ENCODE measurements at places on chromosomes 6 and 20. TPM values are rescaled to one million over a fixed set of nuclear protein-coding genes. Genes with fewer than 3 reads are reported as not detected.

DNA sequence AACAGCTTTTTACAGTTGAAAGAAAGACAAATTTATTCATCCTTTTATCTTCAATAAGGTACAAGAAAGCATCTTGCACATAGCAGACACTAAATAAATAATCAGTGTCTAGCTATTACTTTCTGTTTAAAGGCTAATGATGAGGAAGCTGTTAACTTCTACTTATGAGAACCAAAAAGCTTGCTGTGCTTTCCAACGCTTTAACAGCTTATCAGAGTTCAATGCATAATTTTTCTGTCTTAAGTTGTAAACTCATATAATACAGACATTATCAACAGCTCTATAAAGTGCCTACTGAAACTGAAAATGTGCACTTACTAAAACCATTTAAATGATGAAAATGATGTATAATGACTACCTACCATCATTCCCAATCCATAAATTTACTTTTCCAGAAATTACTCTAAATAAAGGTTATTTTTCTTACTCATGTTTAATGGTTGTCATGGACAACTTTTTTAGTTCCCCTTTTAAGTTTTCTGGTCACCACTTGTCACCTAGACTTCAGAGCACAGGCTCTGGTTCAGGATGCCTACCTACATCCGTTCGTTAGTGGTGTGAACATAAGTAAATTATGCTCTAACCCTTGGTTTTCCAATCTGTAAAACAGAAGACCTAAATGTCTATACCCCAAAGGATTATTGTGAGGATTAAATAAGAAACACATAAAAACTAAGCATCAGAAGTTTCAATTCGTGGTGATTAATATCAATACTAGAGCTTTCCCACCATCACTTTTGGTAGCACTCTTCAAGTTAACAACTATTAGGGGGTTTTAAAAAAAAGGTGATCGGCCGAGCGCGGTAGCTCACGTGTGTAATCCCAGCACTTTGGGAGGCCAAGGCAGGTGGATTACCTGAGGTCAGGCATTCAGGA is 8.0 kb downstream of the PNISR start:
- no peak for DNase-seq

DNA sequence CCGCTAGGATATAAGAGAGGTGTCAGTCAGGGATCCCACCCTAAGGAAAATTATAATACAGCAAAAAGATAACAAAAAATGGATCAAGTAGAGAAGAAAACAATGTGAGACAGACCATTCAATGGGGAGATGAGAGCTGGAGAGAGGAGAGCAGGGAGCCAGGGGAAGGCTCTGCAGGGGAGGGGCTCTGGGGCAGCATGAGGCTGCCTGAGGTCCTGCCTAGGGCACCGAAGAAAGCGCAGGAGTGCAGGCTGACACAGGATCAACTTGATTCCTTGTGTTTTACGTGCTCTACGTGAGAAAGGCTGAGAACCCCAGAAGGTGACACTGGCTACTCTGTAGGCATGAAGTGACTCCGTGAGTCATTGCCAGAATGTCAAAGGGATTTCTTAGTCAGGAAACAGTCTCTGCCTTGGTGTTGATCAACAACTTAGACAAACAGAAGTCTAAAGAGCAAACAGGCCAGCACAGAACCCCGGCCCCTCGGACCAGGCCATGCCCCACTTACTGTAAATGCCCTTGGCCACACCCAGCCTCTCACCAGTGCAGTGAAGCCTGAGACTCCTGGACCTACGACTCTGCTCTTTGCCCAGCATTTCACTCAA is 290.1 kb upstream of the PRDM1 start:
- no peak for DNase-seq

GRCh38 chr6:111576291-111576690 is 29.4 kb downstream of the TRAF3IP2 start:
- no peak for DNase-seq

DNA sequence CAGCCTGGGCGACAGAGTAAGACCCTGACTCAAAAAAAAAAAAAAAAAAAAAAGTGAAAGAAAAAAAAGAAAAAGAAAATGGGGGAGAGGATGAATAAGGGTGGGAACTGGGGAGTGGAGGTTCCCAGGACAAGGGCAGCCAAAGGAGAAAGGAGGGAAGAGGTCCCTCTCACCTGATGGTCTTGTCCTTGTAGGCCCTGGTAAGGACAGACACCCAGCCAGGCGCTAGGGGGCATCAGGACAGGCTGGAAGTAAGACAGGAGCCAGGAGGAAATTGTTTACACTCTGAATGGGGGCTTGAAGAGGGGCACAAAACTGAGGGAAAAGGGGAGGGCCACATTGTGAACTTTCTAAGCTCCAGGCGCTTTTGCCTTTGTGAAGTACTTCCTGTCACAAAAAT is 2.3 kb upstream of the ALDH5A1 start:
- no peak for DNase-seq

GRCh38 chr6:43402820-43403219 is 24.5 kb upstream of the ABCC10 start:
- no peak for DNase-seq

GRCh38 chr6:113447088-113447831 is 409.9 kb upstream of the MARCKS start:
- no peak for DNase-seq

DNA sequence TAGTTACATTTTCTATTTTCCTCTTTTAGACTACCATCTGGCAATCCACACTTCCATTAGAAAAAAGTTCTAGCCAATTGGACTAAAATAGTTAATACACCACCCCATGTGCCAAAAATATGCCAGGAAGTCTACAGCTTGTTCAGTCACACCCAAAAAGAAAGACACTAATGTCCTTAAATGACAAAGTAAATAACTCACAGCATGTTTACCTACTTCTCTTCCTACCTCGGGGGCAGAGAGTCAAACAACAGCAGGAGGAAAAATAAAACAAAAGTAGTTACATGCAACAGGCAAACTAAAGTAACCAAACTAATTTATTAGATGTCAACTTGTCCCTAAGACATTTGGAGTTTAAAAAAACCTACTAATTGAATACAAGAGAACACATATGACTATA is 57.0 kb downstream of the UBE3D start:
- DNase-seq: no peak

GRCh38 chr20:4942331-4942730 is 59.0 kb downstream of the SLC23A2 start:
- DNase-seq: no peak

DNA sequence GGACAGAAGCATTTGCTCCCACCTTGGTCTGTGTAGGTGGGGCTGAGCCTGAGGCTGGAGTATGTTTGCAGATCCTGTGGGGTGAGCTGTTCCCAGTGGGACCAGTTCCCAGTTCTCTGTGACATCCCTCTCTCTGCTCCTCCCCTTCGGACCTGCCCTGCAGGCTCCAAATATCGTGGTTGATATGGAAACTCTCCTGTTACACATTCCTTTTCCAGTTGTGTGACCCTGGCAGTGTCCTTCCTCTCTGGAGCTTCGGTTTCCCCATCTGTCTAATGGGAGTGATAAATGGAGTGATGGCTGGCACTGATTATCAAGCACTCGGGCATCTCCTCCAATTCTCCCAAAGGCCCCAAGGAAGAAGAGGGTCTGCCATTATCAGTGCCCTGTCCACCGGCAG is 15.7 kb upstream of the TGM2 start:
- no peak for DNase-seq

GRCh38 chr6:41723530-41724227 is 11.7 kb downstream of the TFEB start:
- DNase-seq: no peak

- no peak for DNase-seq
Measured at GRCh38 chr6:1285956-1286355, 25.9 kb upstream of the FOXQ1 start.

- no peak for DNase-seq
Measured at GRCh38 chr20:57911512-57912226, 201.9 kb upstream of the PMEPA1 start.

DNA sequence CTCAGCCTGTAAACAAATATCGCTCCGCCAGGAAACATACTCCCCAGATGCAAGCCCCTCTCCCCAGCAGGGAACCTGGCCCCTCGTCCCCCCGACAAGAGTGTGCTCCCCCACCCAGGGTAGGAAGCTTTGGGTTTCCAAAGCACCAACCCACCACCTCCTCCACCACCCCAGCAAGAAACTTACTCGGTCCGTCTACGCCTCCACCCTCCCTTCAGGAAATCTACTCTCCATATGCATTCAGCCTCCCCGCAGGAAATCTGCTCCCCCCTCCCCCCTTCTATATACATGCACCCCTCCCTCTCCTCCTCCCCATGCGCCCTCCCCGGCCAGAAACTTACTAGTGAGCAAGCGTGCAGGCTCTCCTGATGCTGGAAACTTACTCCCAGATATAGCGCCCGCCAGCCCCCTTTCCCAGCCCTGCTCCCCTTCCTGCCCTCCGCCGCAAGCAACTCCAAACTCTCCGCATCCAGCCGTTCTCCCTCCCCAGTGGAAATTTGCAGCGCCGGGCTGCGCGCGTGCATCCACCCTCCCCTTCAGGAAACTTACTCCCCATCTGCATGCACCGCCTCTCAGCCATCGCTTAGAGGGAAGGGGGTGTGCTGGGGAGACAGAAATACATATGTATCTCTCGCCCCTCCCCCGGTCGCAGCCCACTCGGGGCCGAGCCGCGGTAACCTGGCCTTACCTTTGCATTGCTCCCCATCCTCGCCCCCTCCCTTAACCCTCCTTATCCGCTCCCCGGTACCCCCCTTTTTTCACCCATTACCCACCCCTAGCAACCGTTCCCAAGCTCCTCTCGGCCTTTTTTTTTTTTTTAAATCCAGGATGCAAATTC is at the start of gene TRERF1:
TRERF1 (minus strand) TSS at position 594 of the 838 bp plus-strand sequence. CDS start 182,336 bp downstream, outside the sequence.
- DNase-seq: peak; percentile 49

- no peak for DNase-seq
Measured at GRCh38 chr20:53162251-53162835, 190.2 kb downstream of the TSHZ2 start.

DNA sequence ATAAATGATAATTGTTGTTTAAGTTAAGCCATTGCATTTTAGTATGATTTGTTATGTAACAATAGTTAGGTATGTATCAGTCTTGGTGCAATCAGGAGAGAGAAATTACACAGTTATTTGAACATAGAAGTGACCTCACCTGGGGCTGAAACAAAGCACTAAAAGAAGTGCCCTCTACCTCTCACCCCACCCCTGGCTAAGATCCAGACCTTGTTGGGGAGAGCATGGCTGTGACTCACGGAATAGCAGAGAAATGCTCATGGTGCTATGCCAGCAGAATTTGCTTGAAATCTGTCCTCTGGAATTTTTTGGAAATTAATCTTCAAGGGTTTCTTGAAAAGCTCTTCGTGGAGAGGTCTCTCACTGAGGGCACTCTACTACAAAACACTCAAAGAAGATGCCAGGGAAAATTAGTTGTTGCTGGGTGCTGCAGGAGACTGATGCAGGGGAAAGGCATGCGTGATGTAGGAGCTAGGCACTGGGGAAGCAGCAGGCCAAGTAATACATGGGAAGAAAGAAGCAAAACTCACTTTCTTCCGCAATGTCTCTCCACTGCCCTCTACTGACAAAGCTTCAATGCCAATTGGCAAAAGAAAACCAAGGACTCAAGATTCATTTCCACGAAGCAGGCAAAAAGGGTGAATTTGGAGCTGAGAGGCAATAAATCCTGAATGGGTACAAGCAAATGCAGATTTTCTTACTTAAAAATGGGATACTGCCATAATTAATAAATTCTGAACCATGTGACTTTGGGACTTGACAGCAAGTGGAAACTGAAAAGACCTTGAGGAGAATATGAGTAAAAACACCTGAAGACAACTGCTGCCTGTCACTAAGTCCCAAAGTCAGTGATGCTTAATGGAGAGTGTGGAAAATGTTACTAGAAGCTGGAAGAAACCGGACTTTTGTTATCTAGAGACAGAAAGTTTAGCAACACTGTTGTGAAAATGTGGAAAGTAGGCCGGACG is 136.3 kb upstream of the ZNF184 start:
- DNase-seq: no peak

DNA sequence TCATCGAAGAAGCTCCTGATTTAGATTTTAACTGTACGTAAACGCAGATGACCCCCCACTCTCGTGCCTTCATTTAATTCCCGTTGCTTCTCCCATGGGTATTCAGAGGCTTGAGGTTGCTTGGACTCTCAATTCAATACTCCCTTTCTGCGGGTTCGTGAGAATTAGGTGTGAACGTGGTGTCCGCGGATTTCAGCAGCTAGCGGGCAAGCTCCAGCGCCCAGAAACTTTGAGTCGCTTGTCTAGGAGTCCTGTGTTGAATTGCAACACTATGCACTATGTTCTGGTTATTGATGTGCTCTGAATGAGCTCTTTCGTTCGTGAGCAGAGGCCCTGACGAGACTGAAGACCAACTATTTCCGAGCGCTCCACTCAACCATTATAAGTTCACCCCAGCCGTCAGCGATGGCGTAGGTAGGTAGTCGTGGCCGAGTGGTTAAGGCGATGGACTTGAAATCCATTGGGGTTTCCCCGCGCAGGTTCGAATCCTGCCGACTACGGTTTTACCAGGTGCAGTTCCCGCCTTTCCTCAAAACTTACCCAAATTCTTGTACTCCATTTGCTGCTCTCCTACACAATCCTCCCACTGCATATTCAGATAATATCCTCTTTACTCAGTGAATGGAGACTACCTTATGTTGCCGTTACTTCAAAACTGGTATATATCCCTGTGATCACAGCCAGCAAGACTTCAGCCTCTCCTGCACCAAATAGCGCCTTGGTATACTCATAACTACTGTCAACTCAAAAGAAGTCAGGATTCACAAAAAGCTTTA is 72.6 kb upstream of the ZNF184 start:
- peak; percentile 66 for DNase-seq

DNA sequence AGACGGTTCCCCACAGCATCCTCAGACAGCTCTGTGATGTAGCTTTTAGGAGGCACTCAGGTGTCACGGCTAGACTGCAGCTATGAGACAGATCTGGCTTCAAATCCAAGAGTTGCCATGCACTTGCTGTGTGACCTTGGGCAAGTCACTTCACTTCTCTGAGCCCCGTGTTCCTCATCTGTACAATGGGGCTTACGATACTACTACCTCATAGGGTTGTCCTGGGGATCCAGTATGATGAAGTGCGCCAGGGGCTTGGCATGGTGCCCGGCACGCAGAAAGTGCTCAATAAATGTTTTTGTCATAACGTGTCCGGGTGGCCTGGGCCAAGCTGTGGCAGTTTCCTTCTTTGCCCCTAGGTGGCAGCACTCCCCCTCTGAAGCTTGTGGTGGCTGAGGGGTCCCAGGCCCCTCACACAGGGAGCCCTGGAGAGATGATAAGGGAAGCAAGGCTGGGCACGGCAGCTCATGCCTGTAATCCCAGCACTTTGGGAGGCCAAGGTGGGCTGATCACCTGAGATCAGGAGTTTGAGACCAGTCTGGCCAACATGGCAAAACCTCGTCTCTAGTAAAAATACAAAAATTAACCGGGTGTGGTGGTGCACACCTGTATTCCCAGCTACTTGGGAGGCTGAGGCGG is 19.1 kb upstream of the CHMP4B start:
- DNase-seq: peak; percentile 39

CPXM1 gene
- 4.2 TPM for total RNA-seq

RAE1 gene
- 60.0 TPM for total RNA-seq

SPEF1 gene
- total RNA-seq: 0.23 TPM

IL17A gene
- not detected for total RNA-seq

CYP21A2 gene
- 0.12 TPM for total RNA-seq
